ENCODE measurements at places on chromosomes 3 and 15.
A peak's percentile ranks its signal among the peaks of the same experiment; 100 is the strongest.

- DNase-seq: no peak
Observed at GRCh38 chr15:87755226-87755625, 501.3 kb downstream of the NTRK3 start.

GRCh38 chr15:70257573-70258248 is 160.0 kb upstream of the TLE3 start:
- DNase-seq: peak; percentile 94

DNA sequence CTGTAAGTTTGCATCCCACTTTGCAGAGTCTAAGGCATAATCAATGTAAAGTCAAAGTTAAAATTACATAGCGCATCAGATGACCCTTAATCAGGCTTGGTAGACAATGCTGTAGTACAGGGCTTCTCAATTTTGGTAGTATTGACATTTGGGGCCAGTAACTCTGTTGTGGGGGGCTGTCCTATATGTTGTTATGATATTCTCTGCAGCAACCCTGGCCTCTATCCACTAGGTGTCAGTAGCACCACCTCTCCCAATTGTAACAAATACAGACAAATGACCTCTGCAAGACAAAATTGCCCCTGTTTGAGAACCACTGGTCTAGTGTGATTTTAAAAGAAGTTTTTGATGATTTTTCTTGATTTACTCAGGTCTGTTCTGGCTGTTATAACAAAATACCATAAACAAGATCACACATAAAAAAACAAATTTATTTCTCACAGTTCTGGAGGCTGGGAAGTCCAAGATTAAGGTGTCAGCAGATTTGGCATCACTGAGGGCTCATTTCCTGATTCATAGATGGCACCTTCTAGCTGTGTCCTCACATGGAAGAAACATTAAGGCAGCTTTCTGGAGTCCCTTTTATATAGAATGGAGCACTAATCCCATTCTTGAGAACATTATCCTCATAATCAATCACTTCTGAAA is 37.6 kb upstream of the SLC9A9 start:
- peak; percentile 59 for DNase-seq

DNA sequence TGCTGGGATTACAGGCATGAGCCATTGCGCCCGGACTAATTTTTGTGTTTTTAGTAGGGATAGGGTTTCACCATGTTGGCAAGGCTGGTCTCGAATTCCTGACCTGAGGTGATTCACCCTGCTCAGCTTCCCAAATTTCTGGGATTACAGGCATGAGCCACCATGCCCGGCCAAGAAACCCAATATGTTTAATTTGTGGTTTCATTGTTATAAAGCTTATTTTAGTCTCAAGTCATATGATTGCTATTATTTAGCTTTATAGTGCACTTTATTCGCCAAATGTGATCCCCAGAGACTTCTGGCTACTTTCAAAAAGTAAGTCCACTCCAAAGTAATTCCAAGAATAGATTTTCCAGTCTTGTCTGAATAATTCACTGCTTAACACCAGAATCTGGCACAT is 19.3 kb upstream of the SLC4A7 start:
- DNase-seq: no peak

DNA sequence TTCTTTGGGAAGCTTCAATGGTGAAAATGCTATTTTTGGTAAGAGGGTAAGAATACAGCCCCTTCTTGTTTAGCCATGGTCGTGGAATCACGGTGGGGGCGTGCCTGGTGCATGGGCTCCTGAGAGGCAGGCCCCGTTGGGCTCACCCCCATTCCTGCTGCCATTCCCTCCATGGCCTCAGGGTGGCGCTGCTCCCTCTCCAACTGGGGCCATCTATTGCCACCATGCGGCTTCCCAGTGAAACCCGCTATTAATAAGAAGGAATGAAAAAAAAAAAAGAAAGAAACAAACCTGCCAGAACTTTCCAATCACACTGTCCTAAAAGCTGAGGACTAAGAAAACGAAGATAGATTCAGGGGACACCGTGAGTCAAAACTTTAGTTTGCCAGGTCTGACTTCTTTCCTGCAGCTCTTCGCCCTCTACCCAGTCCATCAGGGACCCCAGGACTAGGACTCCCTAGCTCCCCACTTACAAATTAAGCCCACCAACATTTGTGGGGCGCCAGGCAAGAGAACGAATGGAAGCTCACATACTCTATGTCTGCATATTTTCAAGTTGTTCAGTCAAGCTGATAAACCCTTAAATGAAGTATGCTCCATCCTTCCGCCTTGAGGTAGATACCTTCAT is 30.6 kb upstream of the ABHD2 start:
- peak; percentile 85 for DNase-seq

DNA sequence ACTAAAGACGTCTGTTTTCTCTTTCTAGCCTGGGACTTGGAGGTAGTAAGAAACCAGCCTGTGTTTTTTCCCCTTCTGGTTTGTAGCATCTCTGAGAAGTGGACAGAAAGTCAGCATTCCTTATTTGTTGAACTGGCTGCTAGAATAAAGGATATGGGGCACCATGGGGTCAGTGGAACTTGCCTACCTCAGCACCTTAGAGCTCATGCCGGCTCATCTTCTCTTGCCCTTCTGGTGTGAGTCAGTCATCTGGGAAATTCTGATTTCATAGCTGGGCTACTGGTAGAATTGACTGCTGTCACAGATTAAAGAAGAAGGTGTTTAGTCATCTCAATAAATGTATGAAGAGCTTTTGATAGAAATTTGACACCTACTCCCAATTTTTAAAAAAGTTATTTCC is 202.7 kb upstream of the TOPAZ1 start:
- no peak for DNase-seq

- DNase-seq: no peak
Observed at GRCh38 chr15:91183596-91183995, 83.5 kb downstream of the SV2B start.

- DNase-seq: no peak
Observed at GRCh38 chr3:168655611-168656010, 559.9 kb upstream of the GOLIM4 start.

DNA sequence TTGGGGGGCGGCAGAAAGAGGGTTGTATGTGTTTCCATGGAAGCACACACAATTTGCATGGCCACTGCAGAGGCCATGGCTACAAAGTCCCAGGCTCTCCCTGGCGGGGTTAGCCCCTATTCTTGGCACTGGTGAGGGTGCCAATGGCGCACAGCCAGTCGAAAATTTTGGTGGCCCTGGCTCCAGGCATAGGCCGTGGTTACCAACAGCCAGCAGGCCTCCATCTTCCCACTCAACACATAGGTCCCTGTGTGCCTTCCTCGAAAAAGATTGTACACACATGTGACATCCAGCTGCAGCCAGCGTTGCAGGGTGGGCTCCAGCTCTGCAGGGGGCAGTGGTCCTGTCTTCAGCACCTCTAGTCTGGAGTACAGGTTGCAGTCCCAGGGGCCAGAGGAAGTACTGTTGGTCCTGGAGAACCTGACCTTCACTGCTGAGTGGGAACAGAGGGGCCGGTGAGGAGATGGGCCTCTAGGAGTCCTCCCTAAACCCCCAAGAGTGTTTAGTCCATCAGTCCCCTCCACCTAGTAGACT is 7.1 kb downstream of the P4HTM start:
- DNase-seq: no peak

DNA sequence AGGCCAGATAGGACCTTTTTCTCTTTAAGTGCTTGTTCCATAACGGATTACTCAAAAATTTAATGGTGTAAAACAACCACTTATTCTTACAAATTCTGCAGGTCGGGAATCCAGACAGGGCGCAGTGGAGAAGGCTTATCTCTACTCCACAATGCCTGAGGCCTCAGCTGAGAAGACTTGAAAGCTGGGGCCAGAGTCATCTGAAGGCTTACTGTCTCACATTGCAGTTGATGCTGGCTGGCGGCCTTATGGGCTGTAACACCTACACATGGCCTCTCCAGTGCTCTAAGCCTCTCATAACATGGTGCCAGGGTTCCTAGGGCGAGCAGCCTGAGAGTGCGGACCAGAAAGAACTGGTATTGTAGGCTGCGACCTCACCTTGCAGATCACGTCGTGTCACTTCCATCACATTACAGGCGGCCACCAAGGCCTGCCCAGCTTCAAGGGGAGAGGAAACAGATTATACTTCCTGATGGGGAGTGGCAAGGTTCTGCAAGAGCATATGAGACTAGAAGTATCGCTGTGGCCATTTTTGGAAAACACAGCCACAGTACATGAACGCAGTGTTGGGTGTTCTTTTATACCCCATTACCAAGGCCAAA is 32.4 kb downstream of the CMTM7 start:
- peak; percentile 31 for DNase-seq

GRCh38 chr15:99593070-99593469 is 27.3 kb downstream of the MEF2A start:
- peak; percentile 57 for DNase-seq

DNA sequence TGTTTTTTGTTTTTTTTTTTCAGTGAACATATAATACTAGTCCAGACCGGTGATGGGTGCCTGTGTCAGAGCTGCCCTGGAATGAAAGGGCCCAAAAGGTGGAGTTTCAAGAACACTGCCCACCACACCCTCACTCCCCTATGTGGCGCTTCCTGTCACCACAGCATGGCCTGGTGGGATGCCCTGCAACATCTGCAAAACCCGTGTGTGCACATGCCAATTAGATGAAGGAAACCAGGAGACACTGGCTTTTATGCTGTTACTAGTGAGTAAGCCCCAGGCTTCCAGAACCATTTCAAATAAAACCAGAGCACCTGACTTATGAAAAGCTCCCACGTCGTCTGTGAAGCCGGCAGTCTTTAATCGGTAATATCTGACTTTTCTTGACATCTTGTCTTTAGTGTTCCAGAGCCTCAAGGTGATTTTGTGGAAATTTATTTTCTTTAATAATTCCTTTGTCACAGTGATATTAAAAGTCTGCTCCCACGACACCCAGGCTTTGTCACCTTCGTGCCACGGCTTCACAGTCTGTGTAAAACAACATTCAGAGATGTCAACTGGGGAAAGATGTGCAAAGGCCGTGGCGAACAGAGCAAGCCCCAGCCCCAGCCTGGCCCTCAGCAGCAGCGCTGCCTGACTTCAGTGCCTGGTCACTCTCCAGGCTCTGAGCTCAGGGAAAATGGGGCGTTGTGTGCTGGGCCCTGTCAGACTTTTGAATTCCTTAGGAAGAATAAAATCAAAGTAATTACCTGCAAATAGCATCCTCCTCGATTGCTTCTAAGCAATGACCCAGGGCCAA is 6.4 kb downstream of the CFAP92 start:
- no peak for DNase-seq

GRCh38 chr3:62525281-62525680 is 151.9 kb upstream of the FEZF2 start:
- no peak for DNase-seq

GRCh38 chr15:47577000-47577399 is 140.3 kb upstream of the SEMA6D start:
- DNase-seq: no peak

GRCh38 chr3:89013536-89013935 is 93.9 kb upstream of the EPHA3 start:
- no peak for DNase-seq
